8988T (cell line): ENCODE measurements at places on chromosomes 6 and 20.

- no peak for DNase-seq
Observed at GRCh38 chr20:41086402-41087324, 50.7 kb upstream of the PLCG1 start.

GRCh38 chr20:45010399-45010828 is 44.1 kb downstream of the STK4 start:
- no peak for DNase-seq

DNA sequence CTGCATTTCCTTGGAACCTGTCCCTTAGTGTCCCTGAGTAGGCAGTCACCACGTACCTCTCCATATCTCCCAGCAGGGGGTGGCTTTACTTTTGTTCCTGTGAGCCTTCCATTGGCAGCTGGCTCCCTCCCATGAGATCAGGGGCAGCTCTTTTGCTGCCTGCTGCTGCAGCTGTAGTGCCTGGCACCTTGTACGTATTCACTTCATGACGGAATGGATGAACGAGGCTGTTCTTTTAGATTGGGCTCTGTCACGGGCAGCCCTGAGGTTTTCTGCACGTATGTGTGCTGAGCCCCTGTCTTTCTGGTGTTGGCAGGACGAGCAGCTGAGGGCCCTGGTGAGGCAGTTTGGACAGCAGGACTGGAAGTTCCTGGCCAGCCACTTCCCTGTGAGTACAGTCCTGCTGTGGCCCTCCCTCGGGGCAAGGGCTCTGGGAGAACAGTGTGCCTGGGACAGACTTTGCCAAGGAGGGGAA is 14.6 kb downstream of the MYBL2 start:
- DNase-seq = no peak

DNA sequence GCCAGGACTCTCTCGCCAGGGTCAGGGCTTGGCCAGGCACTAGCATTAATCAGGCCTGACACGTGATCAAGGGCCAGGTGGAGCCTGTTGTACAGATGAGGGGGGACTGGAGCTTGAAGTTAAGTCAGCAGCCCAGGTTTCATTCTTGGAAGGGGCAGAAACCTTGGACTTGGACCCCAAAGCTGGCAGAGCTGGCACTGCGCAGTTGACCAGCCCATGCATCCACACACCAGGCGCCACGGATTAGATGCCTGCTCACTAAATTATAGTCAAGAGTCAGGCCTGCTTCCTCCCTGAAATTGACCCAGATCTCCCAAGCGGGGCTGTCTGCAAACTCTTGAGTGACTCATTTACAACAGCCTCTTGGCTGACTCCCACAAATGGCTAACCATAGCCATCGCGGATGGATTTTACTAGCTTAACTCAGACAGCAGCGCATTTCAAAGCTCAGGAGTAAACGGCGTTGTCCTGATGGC is 4.1 kb upstream of the TAF4 start:
- no peak for DNase-seq

DNA sequence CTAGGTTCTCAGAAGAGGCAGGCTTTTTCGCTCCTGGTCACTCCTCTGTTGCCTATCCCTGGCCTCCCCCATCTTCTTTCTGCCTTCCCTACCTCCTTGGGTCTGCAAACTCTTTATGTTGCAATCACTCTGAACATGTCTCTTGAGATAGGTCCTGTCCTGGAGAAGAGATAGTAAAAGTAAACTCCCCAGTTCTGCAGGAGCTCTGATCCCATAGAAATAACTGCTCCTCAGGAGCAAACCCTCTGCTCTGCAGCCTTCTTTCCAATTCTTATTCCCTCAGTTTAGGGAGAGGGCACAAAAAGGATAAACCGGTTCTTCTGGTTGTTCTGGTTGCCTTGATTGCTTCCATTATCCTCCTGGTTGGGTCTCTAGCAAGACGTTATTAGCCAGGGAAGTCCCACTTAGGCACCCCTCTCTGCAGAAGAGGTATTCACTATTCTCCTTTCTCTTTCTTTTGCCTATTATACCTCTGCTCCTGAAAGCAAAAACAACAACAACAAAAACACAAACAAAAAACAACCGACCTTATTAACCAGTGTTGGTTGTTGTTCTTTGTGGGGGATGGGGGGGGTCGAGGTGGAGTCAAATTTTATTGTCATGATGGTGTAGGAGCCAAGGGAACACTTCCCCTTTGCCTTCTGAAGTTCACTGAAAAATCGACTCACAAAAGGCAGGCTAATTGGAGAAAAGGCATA is 973 bp downstream of the TRIM38 start:
- DNase-seq = no peak

- DNase-seq = no peak
Observed at GRCh38 chr6:28586962-28587745, 61.5 kb downstream of the GPX5 start.

GRCh38 chr6:167470836-167471547 is 146.1 kb downstream of the TTLL2 start:
- no peak for DNase-seq

DNA sequence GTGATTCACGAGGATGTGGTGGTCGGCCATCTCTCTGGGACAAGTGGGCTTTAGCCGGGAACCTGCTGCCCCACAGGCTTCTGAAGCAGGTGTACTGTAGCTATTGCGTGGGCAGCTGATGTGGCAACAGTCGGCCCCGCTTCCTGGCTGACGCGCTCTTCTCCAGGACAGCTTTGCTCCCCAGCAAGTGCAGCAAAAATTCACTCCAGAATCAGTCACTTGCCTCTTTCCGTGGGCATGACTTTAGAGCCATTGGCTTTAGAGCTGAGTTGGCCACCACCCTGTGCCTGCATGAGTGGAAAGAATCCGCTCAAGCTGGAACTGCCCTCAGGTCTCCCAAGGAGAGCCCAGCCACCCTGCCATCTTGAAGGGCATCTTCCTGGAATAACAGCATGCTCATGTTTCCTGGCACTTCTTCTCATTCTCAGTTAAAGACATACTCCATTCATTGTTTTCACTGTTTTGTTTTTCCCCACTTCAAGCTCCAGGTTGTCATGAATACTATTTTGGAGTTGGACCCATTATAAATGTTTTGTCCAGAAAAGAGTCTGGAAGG is 178.3 kb downstream of the ZDHHC14 start:
- DNase-seq = no peak

DNA sequence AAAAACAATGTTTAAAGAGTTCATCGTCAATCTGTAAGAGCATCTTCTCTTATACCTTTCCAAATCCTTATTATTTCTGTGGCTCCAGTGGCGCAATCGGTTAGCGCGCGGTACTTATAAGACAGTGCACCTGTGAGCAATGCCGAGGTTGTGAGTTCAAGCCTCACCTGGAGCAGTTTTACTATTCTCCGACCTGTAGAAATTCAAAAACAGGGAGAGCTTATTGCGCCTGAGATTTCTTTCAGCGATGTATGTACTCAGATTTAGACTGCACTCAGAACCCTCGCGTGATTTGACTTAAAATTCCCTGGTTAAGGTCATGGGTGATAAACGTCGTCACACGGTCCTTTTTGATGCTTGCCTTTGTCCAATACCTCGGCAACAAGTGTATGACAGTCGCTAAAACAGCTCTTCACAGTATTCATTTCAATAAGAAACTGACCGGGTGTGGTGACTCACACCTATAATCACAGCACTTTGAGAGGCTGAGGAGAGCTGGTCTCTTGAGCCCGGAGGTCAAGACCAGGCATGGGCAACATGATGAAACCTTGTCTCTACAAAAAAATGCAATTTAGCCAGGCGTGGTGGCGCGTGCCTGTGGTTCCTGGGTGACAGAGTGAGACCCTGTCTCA is 11.9 kb downstream of the GPX5 start:
- DNase-seq = no peak

DNA sequence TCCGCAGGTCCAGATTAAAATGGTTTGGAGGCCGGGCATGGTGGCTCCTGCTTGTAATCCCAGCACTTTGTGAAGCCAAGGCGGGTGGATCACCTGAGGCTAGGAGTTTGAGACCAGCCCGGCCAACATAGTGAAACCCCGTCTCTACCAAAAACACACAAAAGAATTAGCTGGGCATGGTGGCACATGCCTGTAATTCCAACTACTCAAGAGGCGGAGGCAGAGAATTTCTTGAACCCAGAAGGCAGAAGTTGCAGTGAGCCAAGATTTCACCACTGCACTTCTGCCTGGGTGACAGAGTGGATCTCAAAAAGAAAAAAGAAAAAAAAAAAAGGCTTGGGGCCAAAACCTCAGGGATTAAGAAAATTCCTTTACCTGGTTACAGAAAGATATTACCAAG is 30.5 kb downstream of the C6orf15 start:
- DNase-seq = no peak
